ENCODE measurements at places on chromosomes 1 and 21. TPM values are rescaled to one million over a fixed set of nuclear protein-coding genes. Genes with fewer than 3 reads are reported as not detected.

DNA sequence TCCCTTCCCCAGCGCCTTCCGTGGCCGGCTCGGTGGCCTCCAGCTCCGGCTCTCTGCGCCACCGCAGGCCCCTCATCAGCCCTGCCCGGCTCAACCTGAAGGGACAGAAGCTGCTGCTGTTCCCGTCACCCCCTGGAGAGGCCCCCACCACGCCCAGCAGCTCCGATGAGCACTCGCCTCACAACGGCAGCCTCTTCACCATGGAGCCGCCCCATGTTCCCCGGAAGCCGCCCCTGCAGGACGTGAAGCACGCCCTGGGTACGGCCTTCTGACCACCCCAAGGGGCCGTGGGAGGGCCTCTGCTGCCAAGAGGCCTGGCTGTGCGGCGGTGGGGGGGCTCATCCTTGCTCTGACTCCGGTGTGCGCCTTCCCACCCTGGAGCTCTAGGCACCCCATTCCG lies 21.8 kb downstream of the TMEM201 start:
- DNase-seq: no peak

PDZK1 gene
- total RNA-seq: not detected

RNU1-1 gene
- 9,391 TPM for total RNA-seq

- DNase-seq: no peak
Observed at GRCh38 chr1:116529199-116529631, 41.6 kb downstream of the CD58 start.

GRCh38 chr1:78044796-78045562 lies 787 bp upstream of the GIPC2 start:
- no peak for DNase-seq

HMGCS2 gene
- 210 TPM for total RNA-seq

GRCh38 chr1:190377294-190377693 lies 100.4 kb downstream of the BRINP3 start:
- no peak for DNase-seq

DIO1 gene
- not detected for total RNA-seq

GRCh38 chr21:34702341-34703170 lies 33.8 kb downstream of the CLIC6 start:
- DNase-seq: no peak

DNA sequence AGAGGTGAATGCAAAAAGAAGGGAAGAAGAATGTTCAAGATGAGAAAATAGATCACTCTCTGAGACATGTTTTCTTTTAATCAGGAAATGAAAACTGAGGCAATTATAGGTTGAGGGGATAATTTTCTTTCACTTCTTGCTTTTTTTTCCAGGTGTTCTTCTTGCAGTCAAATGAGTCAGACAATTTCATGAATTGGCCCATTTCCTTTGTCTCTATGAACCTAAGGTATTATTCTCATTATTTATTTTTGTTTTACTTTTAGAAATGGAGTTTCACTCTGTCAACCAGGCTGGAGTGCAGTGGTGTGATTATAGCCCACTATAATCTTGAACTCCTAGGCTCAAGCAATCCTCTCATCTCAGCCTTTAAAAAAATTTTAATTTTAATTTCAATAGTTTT lies 3.5 kb upstream of the VASH2 start:
- no peak for DNase-seq

DNA sequence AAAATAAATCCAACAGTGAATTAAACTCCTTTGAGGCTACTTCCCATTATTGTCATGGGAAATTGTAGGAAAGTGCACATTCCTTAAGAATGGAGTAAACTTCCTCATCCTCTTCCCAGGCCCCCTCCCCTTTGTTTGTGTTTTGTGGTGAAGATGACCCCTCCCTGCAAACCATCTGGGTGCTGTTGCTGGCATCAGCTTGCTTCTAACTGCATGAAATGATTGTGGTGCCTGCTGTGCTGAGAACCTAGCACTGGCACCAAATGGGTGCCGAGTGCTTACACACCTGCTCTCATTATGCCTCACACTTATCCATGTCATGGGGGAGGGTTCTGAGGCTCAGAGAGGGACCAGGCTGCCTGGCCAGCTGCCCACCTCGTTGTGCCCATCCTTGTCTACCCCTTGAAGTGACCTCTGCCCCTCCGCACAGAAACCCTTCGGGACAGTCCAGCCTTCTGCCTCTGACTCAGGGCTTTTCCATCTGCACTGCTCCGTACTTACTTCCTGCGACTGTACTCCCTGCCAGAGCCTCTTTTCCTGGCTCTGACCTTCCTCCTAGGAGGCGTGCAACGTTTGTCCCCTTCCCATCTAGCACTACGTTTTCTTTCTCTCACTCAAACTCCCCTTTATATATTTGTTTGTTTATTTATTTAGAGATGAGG lies 30.6 kb downstream of the CAPN2 start:
- DNase-seq: no peak

GRCh38 chr21:46394595-46395104 lies 64.0 kb upstream of the DIP2A start:
- DNase-seq: peak; percentile 32

- DNase-seq: no peak
Observed at GRCh38 chr1:184433956-184434502, 47.2 kb downstream of the C1orf21 start.

- DNase-seq: no peak
Observed at GRCh38 chr21:38951095-38951730, 145.5 kb downstream of the ETS2 start.

GRCh38 chr1:91736715-91737615 lies 149.0 kb downstream of the TGFBR3 start:
- no peak for DNase-seq
